ENCODE measurements at places on chromosomes 5 and 9.
A peak's percentile ranks its signal among the peaks of the same experiment; 100 is the strongest.

DNA sequence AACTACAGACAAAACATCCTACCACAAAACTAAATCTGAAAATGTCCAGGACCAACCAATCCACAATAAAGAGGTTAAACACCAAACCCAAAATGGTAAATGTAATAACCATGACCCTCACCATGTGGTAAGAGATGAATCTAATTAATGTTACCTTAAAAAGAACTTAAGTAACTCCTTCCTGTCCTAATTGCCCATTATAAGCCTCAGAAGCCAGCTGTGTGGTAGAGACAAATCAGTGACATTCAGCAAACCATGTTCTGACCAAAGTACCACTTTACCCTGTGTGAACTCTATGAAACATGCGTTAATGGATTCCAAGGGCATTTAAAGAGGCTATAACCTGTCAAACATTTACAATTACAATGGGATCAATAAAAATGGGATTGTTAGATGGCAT, 25.0 kb downstream of the LPAR1 start:
- DNase-seq: no peak

DNA sequence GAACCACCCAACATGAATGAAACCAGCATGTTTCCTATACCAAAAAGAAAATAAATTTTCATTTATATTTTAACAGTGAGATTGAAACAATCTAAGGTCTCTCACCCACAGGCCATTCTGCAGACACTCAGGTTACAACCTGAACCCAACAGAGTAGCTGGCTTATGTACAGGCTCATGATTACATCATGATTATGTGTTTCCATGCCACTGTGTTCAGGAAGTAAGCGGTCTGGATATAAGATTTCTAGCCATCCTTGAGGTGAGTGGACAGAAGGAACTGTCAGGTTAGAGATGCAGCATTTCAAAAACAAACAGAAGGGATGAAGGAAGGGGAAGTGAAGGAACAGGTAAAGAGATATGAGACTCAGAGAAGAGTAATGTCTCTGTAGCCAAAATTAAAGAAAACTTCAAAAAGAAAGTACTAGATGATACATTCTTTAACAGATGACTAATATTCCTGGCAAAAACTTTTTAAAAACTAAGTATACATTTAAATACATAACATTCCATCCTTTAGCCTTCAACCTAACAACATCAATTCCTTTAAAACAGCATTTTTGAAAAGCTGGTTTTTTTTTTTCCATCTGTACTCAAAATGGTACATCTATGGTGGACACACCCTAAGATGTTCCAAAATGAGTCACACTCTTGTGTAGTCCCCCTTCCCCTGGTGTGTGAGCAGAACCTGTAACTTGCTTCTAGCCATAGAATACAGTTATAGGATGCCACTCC, 119.8 kb downstream of the LPAR1 start:
- no peak for DNase-seq

- peak; percentile 29 for DNase-seq
These were observed 92.2 kb upstream of the IL33 start for GRCh38 chr9:6123416-6123815.

DNA sequence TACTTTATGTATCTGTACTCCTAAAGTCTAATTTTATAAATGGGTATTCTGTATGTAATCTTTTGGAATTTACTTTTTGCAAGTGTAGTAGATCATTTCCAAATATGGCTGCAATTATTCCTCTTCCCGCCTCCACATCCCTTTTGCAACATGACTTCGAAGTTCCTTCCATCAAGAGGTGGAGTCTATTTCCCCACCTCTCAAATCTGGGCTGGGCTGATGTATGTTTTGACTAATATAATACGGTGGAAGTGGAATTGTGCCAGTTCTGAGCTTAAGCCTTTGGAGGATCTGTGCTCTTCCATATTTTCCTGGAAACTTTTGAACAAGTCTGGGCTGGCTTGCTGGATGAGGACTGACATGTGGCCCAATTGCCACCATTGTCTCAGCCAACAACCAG, 155.9 kb downstream of the FGF18 start:
- DNase-seq: no peak

DNA sequence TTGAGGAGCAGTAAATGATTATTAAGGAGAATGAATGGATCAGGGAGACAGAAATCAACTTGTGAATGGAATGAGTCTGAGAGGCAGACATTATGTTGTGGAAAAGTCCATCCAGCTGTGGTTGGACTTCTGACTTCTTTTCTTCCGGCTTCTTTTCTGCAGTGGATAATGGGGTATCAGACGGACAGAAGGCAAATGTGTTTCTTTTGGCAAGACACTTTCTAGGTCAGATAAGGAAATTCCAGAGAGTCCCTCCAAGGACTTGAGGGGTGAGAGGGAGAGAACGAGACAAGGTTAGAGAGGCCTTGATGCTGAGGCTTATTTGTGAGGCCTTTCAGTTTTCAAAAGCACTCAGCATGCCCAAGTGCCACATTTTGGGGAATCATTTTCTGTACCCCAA, 17.1 kb upstream of the GRHPR start:
- DNase-seq: no peak

- DNase-seq: no peak
These were observed 10.6 kb downstream of the DIPK1B start for GRCh38 chr9:136722969-136723356.

DNA sequence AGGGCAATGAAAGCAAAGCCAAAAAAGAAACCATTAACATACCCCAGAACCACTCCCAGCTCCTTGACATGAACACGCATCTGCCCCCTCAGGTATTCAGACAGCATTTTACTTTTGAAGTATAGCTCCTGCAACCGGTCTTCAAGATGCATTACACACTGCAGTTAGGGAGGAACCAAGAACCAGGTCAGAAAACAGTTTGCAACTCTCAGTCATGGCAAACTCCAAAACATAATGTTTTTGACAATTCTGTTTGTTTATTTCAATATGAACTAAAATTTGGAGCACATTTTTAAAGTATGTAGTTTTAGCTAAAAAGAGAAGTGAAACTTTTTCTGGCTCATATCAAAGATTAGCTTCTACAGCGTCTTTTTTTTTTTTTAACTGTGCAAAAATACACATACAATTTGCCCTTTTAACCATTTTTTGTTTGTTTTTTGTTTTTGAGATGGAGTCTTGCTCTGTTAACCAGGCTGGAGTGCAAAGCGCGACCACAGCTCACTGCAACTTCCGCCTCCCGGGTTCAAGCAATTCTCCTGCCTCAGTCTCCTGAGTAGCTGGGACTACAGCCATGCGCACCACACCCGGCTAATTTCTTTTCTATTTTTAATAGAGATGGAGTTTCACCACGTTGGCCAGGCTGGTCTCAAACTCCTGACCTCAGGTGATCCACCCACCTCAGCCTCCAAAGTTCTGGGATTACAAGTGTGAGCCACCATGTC, 12.2 kb upstream of the RAPGEF6 start:
- DNase-seq: no peak

GRCh38 chr5:31990701-31991110, 183.4 kb downstream of the GOLPH3 start:
- no peak for DNase-seq

- no peak for DNase-seq
These were observed 45.8 kb upstream of the FTMT start for GRCh38 chr5:121805911-121806310.

GRCh38 chr5:38697013-38697412, 140.6 kb upstream of the LIFR start:
- DNase-seq: no peak

DNA sequence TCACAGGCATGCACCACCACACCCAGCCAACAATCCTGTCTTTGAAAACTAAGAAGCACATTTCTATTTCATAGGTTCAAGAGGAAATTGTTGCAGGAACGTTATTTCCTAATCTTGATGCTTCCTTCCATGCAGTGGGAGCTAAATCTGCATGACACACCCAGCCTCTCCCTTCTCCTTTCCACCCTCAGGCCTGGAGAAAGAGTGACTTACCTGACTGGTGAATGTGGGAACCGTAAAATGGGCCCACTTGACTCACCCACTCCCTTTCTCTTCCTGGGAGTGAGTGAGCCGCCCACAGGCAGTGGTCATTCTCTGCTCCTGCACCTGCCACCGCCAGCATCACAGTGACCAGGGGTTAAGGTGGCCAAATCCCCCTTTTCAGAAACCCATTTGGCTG, 78.2 kb downstream of the C9orf50 start:
- no peak for DNase-seq

GRCh38 chr5:53946405-53947100, 363.8 kb downstream of the ARL15 start:
- no peak for DNase-seq

DNA sequence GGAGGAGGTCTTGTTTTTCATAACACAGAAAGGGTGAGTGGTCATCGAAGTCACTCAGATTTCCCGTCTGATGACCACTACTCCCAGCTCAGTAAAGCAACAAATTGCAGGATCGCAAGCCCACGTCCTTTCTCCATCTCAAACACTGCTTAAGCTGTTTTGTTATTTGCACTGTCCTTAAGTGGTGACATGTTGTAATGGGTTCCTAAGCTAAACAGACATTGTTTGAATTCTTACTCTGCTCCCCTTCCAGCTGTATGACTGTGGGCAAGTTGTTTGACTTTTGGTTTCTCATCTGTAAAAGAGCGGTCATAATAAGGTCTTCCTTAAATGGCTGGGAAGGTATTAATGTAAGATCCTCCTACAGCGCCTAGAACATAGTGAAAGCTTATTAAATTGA, 62.8 kb upstream of the EQTN start:
- no peak for DNase-seq

GRCh38 chr9:123397975-123398374, 42.0 kb downstream of the CRB2 start:
- no peak for DNase-seq

DNA sequence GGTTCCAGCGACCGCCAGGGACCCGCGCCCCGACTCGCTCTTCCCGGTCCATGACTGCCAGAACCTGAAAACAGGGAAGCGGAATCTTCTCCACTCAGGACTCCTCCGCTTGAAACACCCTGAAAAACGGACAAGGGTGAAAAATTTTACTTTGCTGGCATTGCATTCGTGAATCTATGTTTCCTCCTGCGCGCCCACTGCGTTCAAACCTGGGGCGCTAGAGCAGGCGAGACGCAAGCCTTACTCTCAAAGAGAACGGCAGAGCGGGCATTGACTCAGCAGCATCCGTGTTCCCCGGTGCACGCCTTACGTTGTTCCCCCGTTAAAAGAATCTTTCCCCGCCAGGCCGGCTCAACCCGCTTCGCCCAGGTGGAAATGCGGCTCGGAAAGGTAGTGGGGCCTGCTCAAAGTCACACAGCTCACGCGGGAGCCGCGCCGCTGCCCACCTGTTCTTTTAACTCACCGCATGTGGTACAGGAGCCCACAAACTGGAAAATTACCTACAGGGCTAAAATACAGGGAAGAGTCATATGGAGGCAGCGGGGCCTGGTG, 999 bp upstream of the DRD1 start:
- DNase-seq: no peak

- no peak for DNase-seq
These were observed 306.3 kb upstream of the SGCD start for GRCh38 chr5:156020647-156021046.

GRCh38 chr9:79610791-79611614, 39.2 kb downstream of the TLE4 start:
- peak; percentile 92 for DNase-seq

- peak; percentile 30 for DNase-seq
These were observed 28.8 kb upstream of the FAT2 start for GRCh38 chr5:151619812-151620460.

DNA sequence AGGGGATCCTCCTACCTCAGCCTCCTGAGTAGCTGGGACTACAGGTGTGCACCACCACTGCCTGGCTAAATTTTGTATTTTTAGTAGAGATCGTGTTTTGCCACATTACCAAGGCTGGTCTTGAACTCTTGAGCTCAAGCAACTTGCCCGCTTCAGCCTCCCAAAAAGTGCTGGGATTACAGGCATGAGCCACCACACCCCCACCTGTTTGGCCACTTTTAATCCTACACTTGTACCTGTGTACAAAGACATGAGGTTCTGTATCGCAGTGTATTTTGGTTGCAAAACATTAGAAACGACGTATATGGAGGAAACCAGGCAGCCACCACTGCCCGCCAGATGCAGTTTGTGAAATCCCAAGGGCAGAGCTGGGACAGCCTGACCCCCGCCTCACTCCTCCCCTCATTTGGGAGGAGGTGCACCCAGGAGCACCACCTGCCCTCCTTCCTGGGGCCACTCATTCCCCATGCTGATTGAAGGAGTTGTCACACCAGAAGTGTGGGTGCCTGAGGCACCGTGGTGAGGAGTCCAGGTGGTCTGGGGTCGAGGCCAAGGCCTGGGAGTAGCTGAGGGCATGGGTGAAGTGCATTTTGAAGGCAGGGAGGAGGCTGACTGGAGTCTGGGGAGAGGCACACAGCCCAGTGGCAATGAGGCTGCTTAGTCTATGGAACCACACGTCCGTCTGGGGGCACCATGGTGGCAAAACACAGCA, 39.3 kb upstream of the OLFM1 start:
- DNase-seq: no peak

DNA sequence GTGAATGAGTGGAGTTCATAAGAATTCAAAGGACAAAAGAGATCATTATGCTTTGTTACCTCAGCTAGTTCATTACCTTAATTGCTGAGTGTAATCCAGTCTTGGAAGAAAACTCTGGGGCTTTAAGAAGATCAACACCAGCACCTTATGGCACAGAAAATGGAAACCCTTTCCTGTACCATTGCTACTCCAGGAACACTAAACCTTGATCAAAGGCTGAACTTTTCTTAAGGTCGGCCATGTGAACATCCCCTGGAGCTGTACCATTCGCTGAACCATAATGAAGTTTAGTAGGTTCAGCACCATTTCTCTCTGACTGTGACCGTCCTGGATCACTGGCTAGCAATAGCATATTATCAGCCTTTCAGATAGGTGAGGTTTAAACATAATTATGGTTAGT, 97.4 kb downstream of the PBX3 start:
- no peak for DNase-seq

DNA sequence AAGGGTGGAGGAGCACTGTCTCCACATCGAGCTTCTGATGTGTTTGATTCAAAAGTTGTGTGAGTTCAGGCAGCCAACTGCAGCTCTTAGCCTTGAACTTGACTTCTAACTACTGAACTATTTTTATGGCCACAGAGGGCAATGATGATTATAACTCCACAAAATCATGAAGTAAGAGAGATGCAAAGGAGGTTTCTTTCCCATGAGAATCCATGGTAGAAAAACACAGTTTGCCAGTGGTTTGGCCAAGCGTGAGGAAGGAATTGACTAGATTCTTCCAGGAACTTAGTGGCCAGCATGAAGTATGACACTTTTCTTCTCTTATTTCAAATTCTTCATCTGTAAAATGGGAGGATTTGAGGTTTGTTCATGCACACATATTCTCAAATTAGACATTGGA, 43.2 kb downstream of the PAPPA start:
- no peak for DNase-seq
